ENCODE measurements at places on chromosomes 4 and X. TPM values are rescaled to one million over a fixed set of nuclear protein-coding genes. Genes with fewer than 3 reads are reported as not detected.

Gene EREG
- total RNA-seq, result 9.4 TPM

- no peak for DNase-seq
Observed at GRCh38 chr4:54971474-54971950, 153.9 kb downstream of the KDR start.

GRCh38 chr4:94511591-94511990, 59.8 kb downstream of the PDLIM5 start:
- DNase-seq, result no peak

DNA sequence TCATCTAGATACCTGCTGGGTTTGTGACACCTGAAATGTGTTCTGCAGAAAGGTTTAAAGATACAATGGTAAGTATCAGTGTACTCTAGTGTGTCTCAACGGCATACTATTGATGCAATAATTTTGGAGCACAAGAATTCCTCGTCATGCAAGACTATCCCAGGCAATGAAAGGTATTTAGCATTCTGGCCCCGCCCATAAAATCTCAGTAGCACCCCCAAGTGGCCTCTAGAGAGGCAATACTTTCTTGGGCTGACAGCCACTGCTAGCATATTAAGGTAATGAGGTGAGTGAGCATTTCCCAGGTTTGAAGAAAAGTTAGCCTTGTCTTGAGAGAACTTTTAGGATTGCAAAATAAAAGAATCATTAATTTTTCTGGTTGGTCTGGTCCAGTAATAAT, 24.0 kb downstream of the TAB3 start:
- no peak for DNase-seq

Gene FAM184B
- total RNA-seq, result not detected

DNA sequence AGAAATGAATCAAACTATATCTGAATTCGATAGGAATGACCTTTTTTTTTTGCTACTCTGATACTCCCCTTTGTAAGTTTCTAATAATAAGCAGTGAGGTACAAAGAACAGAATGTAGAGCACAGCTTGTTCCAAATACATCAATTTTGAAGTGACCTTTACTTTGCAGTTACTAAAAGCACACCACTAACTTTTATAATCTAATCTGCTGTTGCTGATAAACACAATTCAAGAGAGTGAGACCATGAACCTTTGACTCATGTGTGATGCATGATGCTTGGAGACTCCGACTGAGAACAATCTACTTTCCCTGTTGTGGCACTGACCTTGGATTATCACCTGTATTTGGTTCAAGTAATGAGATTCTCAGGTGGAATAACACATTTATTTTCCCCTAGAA, 91.6 kb upstream of the GNPDA2 start:
- DNase-seq, result no peak

- no peak for DNase-seq
Observed at GRCh38 chr4:4673070-4673469, 131.2 kb upstream of the STX18 start.

GRCh38 chr4:159143687-159144086, 40.8 kb downstream of the RAPGEF2 start:
- no peak for DNase-seq

Gene PDZD4
- total RNA-seq, result 2.6 TPM

DNA sequence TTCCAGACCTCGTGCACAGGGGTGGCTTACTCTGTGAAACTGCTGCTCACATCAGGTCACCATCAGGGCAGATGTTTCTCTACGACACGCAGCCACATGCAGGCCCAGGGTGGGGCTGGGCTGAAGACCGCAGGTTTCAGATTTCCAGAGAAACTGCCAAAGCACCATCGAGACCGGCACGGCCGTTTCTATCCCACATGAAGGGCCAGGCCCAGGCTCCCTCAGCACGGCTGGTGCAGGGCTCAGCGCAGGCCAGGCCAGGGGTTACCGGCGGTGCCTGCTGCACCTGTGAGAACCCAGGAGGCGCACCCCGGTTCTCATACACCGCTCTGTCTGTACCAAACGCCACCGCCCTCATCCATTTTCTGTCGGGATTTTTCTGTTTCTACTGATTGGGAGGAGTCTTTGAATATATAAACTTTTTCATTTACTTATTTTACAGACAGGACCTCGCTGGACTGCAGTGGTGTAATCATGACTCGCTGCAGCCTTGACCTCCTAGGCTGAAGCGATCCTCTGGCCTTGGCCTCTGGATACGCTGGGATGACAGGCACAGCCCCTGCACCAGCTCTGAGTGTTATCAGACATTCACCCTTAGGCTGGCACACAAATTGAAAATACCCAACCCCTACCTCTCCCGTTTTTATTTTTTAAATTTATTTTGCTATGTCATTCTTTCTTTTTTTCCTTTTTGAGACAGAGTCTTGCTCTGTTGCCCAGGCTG, 17.1 kb downstream of the CTBP1 start:
- DNase-seq, result no peak

All from omental fat pad (tissue), 4 donors.